ENCODE measurements at places on chromosomes 3 and 15.

- no peak for DNase-seq
These were observed 205.4 kb downstream of the PDZRN3 start for GRCh38 chr3:73419179-73419803.

DNA sequence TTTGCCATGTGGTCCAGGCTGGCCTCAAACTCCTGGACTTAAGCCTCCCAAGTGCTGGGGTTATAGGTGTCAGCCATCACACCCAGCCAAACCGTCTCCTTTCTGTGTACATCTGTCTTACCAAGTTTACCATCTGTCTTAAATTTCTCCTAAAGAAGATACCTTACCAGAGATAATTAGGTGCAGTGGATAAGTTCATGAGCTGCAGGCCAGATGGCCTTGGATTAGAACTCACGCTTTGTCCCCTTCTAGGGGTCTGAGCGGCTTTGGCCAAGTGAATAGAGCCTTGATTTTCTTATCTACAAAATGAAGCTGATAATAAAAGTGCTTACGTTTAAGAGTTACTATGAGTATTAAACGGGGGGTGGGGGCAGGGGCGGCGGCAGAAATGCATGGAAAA is 103.9 kb downstream of the SUCLG2 start:
- no peak for DNase-seq

DNA sequence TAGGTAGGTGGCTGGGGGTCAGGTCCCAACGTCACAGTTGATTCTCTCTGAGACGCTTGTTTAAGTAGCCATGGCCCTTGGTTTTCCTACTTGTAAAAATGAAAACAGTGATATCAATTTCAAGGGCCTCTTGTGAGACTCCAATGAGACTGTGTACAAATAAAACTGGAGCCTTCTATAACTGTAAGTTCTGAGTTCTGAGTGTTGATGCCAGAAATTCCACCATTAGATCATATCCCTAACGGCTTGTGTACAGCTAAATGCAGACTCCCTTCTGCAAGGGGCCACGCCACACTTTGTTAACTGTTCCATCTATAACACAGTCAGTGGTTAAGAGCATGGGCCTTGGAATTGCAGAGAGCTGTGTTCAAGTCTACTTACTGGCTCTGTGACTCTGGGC is 267.3 kb downstream of the TLE3 start:
- no peak for DNase-seq

GRCh38 chr3:117622171-117622841 is 912.7 kb downstream of the TUSC7 start:
- no peak for DNase-seq

DNA sequence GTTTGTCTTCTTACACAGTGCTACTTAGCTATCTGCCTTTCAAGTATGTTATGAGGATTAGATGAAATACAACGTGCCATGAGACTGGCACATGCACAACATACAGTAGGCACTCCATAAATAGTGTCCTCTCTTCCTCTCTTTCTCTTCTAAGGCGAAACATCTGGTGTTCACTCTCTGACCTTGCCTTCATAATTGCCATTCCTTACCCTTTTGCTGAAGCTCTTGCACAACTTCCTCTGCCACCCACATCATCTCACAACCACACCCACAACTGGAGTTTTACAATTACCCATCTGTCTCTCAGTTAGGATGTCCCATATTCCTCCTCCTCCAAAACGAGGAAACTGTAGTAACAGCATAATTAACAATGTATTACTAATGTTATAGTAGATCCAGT is 26.4 kb upstream of the ACP3 start:
- DNase-seq = no peak

GRCh38 chr3:55002416-55002930 is 74.6 kb upstream of the LRTM1 start:
- DNase-seq = no peak

DNA sequence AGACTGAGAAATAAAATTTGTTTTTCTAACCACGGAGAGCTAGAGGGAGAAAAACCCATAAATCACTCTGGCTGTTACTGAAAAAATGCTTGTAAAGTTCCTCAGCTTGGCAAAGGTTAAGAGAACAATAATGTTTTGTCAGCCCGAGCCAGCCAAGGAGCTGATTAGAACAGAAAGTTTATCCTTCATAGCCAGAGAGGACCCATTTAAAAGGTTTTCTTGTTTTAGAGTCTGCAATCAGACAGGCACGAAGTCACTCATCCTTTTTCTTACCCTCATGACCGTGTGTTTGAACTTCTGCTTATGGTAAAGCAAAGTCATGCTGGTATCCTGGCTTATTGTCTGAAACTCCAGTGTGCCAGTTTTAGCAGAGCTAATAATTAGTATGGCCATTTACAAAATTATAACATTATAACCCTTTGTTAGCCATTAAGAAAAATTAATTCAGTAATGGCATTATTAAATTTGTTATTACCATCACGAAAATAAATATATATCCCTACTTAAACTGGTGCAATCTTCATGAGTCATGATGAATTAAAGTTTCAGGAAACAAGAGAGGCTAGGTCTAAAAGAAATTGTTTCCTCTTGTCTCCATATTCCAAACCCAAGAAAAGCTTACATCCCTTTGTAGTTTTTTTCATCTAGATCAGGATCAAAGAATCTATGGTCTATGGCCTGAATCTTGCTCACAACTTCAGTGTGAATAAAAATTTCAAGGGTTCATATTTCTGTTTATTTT is 13.5 kb upstream of the STXBP5L start:
- DNase-seq = no peak

- DNase-seq = no peak
These were observed 8.8 kb upstream of the CMC1 start for GRCh38 chr3:28232659-28233058.

- no peak for DNase-seq
These were observed 16.3 kb upstream of the TRPM7 start for GRCh38 chr15:50702762-50703334.

DNA sequence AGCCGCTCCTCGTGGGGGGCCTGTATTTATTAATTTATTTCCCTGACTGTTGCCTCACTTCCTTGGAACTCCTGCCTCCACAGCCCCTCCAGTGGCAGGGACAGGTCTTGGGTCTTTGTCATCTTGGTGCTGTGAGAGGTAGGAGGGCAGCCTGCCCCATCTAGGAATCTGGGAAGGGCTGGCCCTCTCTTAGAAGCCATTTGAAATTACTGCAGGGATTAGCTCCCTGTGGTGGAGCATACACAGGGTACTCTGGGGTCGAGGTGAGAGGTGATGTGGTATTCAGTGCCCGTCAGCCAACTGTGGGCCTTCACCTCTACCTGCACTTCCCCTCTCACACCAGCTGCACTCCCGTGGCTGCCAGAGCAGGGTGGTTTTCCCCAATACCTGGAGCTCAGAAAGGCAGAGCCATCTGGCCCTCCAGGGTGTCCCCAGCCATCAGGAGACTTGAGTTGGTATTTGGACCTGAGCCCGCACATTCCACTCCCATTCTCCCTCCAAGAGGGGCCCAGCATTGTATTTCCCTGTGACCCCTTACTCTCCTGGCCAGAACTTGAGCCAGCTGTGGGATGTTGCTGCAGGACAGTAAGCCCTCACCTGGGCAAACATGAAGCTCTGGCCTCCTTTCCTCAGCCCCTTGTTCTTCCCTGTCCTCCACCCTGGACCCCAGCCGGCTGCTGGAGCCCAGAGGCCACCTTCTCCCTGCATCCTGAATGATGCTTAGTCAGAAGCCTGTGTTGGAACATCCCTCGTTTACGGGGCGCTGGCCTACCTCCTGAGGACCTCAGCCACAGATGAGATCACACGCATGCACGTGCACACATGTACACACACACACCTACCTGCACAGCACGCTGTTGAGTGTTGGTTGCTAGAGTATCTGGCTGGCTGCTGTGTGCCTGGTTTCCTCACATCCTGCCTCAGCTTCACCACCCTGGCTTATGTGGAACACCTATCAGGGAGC is 2.0 kb upstream of the JMJD7 start:
- DNase-seq = no peak

- no peak for DNase-seq
These were observed 63.8 kb downstream of the FRMD4B start for GRCh38 chr3:69322158-69322509.

- DNase-seq = no peak
These were observed 148.6 kb downstream of the MEIS2 start for GRCh38 chr15:36951731-36952247.

- no peak for DNase-seq
These were observed 77.2 kb downstream of the SCN10A start for GRCh38 chr3:38738630-38739395.

GRCh38 chr15:88623061-88623460 is 1.9 kb downstream of the AEN start:
- DNase-seq = no peak

GRCh38 chr3:104901396-104901795 is 465.3 kb upstream of the ALCAM start:
- no peak for DNase-seq

DNA sequence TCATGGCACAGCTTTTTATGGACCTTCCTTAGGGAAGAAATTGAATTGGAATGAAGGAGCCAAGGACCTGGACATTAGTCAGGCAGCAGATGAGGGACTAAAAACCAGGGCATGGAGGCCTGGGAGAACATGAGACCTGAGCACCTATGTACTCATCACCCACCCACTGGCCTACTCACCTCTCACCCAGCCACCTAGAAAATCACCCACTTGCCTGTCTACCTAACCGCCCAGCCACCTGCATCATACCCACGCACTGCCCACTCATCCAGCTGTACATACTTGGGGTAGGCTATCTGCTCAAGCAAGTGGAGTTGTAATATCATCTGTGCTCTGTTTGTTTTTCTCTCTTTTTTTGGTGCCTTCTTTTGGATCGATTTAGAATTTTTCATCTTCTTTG is 65.3 kb upstream of the SLCO2A1 start:
- DNase-seq = no peak

GRCh38 chr3:80733522-80734176 is 965.9 kb upstream of the ROBO1 start:
- DNase-seq = no peak

- no peak for DNase-seq
These were observed 296.8 kb downstream of the OTOL1 start for GRCh38 chr3:161793194-161793930.

- no peak for DNase-seq
These were observed 35.2 kb downstream of the CPN2 start for GRCh38 chr3:194315965-194316361.

GRCh38 chr15:77633134-77633912 is 611 bp upstream of the LINGO1 start:
- DNase-seq = peak; percentile 36

DNA sequence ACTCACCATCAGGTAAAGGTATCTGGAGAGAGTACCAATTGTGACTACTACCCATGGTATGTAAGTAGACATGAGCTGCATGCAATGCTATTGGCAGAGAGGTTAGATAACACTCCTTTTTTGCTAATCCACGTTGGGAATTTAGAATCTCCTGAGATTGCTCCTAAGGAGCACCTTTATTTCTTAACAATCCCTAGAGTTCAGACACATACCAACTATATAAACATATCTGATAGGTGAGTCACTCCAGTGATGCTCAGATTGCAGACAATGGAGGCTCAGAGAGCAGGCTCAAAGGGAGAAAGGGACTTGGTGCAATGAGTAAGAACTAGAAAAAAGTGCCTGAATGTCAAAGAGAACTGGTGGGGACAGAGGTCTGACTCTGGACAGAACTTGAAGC is 47.0 kb upstream of the LRRFIP2 start:
- no peak for DNase-seq

DNA sequence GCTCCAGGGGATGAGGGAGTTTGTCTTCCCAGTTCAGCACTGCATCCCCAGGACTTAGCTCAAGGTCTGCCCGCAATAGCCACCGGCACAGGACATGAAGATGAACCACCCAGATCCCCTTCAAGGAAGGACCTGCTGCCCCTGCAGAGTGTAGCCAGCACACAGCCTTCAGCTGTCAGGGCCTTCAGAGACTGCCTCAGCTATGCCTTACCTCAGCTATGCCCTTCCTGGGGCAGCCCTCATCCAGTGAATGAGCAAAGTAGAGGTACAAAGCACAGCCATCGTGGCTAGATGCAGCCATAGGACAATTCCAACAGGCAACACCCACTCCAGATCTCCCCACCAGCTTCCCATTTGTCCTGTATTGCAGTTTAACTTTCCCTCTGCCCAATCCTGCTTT is 291.2 kb upstream of the STT3B start:
- no peak for DNase-seq

DNA sequence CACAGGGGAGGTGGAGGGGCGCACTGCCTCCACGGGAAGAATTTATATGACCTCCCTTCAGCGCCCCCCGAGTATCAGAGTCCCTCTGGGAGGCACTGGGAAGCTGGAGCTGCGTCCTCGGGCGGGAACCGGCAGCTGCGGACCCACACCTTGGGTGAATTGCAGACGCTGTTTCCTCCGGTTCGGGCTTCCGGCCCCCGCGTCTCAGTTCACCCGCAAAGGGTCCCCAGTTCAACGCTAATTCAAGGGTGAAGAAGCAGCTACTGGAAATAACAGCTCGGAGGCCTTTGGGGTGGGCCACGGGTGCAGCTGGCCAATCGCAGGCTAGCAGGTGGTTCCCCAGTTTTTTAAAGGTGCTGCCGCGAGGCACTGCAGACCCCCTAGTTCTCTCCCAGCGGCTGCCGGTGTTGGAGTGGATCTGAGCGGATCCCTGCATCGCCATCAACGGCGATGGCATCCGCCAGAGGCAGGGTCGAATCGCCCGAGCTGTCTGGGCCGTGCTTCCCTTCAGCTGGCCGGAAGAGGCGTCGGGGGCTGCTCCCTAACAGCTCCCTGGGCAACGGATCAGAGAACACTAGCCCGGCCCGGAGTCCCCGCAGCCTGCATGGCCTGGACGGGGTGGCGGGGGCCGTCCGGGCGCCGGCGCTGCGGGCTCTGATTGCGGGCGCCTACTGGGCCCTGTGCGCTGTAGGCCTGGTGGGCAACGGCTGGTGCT is 19.4 kb upstream of the ADAMTS7 start:
- DNase-seq = no peak

GRCh38 chr15:53588773-53589172 is 170.7 kb downstream of the WDR72 start:
- no peak for DNase-seq

- DNase-seq = no peak
These were observed 177.8 kb downstream of the KLF13 start for GRCh38 chr15:31504462-31504839.

- DNase-seq = no peak
These were observed 241.8 kb downstream of the ROBO2 start for GRCh38 chr3:77281721-77282120.

GRCh38 chr15:73015493-73015892 is 36.8 kb upstream of the NEO1 start:
- DNase-seq = no peak

GRCh38 chr15:53331328-53332190 is 427.9 kb downstream of the WDR72 start:
- no peak for DNase-seq

DNA sequence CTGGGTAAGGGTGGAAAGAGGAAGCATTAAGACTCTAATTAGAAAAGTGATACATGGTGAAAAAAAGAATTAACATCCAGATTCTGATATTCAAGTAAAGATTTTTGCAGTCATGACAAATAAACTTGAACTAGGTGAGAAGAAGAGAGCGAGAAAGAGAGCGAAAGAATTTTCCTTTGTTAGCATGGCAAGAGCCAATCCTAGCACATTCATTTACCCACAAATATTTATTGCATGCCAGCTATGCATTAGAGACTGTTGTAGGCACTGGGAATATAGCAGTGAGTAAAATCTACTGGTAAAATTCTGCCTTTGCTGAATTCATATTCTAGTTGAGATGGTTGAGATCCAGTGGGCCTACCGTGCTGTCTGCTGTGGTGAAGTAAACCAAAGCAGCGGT is 177.9 kb upstream of the DPH6 start:
- DNase-seq = no peak

- no peak for DNase-seq
These were observed 708 bp downstream of the SEC22A start for GRCh38 chr3:123202451-123202850.

- no peak for DNase-seq
These were observed 72.8 kb downstream of the SLC9A9 start for GRCh38 chr3:143775459-143775858.
